Stimulated activated CD4-positive, alpha-beta T cell treated with anti-CD3 and anti-CD28 coated beads, Interleukin-12 subunit alpha, Interleukin-12 subunit beta, amount 100 ng/mL, for 48 hours (primary cell): ENCODE measurements at places on chromosomes 12 and 14.
A peak's percentile ranks its signal among the peaks of the same experiment; 100 is the strongest.

GRCh38 chr12:54558311-54558710 lies 8.9 kb downstream of the PDE1B start:
- DNase-seq = no peak

DNA sequence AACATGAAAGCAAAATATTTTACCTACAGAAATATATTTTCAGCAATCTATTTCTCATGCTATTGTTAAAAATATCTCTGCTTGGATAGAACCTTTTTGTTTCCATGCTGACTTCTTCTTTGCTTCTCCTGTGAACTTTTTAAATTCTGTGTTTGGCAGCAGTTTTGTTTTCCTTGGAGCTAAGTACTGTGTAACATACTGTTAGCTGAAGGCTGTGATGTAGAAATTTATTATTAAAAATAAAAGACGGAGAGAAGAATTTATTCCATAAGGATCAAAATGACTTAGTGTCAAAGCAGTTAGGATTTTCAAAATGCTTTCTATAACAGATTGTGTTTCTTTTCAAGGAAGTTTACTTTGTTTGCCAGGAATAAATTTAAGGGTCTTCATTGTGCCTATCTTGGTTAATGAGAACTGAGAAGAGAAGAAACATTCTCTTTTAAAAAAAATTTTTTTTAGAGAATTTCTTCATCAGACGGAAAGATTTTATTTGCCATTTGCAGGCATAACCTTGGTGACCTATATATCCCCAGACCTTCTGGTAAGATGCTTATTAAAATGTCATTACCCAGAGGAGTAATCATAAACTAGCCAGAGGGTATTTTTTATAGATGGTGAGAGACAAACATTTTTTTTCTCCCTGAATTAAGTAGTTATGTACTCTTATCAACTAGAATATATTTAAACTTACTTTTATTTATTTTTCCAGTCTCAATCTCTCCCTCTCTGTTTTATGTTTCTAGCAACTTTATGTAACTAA lies 147.1 kb upstream of the SLCO1C1 start:
- DNase-seq = no peak

- no peak for DNase-seq
Observed at GRCh38 chr12:40870981-40871380, 178.7 kb downstream of the CNTN1 start.

DNA sequence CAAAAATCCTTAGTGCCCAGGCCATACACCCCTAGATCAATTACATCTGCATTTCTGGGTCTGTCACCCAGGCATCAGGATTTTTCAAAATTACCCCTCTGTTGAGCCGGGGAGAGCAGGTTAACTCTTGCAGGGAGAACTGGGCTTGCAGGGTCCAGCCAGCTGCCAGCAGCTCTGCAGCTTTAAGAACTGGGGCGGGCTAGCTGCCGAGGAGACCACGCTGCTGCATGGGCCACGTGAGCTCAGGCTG lies at the start of gene DGLUCY:
Gene DGLUCY, plus strand, starts transcription at position 245 of the 250 bp plus-strand sequence. CDS start 46,222 bp downstream, outside the sequence.
- DNase-seq = peak; percentile 40

GRCh38 chr12:11508699-11509098 lies 113.3 kb upstream of the PRB2 start:
- DNase-seq = no peak

GRCh38 chr12:103589517-103589916 lies 2.4 kb downstream of the STAB2 start:
- DNase-seq = no peak

DNA sequence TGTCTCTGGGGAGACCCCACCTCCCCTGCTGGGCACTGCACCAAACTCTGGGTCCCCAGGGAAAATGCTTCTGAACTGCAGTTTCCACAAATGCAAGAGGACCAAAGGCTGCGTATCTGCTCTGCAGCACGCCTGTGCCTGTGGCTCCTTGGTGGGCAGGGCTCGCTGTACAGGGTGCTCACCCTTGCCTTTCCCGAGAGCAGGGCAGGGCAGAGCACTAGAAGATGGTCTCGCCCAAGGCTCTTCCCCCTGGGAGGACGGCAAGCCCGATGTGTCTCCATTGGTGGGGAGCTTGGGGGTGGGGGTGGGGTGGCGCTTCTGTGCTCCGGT lies 175.3 kb upstream of the RTL1 start:
- DNase-seq = no peak

DNA sequence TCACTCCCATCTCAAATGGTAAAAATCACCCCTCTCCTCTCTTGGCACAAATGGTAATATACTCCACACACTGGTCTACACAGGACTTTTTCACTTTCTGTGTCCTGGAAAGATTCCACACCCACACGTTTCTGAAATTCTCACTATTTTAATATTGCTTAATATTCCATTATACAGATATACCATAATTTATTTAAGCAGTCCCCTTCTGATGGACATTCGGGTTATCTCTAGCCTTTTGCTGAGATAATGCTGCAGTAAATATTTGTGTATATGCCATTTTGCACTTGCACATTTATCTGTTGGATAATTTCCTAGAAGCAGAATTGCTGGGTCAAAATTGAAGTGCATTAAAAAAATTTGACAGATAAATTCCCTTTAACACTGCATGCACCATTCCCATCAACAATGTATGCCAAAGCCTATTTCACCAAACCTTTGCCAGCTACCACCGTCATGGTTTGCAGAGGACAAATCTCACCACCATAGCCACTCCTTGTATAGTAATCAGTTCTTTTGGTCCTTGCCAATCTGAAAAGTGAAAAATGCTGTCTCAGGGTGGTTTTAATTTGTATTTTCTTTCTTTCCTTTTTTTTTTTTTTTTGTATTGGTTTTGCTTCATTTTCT lies 15.5 kb upstream of the COL2A1 start:
- no peak for DNase-seq

DNA sequence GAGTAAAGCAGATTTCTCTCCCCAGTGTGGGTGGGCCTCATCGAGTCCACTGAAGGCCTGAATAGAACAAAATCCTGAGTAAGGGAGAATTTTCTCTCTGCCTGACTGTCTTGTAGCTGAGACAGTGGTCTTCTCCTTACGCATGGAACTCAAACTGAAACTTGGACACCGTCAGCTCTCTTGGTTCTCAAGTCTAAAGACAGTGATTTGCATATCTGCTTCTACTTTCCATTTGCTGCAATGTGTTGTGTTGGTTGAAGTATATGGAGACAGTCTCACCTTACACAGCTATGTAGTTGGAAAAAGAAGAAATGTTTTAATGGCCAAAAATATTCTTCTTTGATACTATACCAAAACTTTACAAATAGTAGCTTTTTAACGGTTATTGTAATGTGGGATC lies 160.2 kb upstream of the LMNTD1 start:
- no peak for DNase-seq

GRCh38 chr14:69504775-69505174 lies 20.2 kb downstream of the PLEKHD1 start:
- DNase-seq = no peak

- DNase-seq = peak; percentile 28
Observed at GRCh38 chr12:113261847-113262470, 40.7 kb downstream of the TPCN1 start.

- no peak for DNase-seq
Observed at GRCh38 chr12:20220339-20220738, 148.0 kb upstream of the PDE3A start.
